ENCODE measurements at places on chromosomes 3 and 15.

- DNase-seq, result no peak
These were observed 39.1 kb downstream of the GASK1A start for GRCh38 chr3:43018246-43018645.

- DNase-seq, result no peak
These were observed 30.0 kb downstream of the TARS3 start for GRCh38 chr15:101694261-101694660.

DNA sequence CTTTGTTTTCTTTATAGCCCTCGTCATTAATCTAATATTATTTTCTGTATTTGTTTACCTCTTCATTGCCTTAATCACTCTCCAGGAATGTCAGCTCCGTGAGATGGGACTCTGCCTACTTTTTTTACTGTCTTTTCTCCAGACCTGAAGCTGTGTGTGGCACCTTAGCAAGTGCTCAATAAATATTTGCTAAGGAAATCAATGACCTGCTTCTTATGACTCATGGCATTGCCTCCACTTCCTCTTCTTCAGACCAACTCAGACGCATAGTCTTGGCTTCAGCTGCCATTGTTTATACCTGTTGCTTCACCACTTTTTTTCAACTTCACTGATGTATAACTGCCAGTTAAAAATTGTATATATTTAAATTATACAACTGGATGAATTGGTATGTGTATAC lies 218.5 kb upstream of the CMC1 start:
- no peak for DNase-seq

- DNase-seq, result no peak
These were observed 44.8 kb upstream of the GUCA1C start for GRCh38 chr3:108998436-108998835.

DNA sequence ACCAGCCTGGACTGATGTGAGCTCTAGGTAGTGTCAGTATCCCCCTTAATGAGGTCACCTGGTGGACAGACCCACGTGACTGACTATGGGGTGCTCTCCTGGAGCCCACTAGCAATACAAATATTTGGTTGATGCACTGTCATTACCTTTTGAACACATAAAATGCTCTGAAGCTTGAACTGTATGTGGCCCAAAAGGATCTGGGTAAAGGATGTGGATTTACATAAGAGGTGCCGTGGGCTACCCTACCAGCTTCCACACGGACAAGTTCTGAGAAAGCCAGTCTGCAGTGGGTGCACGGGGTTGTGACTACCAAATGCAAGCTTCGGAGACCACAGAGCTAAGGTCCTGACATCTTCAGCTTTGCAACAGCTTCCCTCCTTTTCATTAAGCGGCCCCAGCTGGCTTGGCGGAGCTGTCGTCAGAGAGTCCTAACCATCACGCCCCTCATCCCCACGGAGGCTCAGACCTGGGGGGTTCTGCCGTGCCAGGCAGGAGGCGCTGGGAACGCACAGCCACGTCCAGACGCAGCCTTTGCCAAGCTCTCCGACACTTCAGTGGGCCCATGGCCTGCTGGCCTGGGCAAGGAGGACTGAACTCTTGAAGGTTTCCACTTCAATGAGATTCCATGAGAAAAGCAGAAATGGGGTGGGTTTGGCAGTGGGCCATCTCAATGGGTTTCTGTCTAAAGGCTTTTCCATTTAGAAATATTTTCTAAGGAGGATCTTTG lies 228.3 kb downstream of the ADAMTS17 start:
- no peak for DNase-seq

- DNase-seq, result no peak
These were observed 25.8 kb upstream of the EHHADH start for GRCh38 chr3:185279587-185280138.

DNA sequence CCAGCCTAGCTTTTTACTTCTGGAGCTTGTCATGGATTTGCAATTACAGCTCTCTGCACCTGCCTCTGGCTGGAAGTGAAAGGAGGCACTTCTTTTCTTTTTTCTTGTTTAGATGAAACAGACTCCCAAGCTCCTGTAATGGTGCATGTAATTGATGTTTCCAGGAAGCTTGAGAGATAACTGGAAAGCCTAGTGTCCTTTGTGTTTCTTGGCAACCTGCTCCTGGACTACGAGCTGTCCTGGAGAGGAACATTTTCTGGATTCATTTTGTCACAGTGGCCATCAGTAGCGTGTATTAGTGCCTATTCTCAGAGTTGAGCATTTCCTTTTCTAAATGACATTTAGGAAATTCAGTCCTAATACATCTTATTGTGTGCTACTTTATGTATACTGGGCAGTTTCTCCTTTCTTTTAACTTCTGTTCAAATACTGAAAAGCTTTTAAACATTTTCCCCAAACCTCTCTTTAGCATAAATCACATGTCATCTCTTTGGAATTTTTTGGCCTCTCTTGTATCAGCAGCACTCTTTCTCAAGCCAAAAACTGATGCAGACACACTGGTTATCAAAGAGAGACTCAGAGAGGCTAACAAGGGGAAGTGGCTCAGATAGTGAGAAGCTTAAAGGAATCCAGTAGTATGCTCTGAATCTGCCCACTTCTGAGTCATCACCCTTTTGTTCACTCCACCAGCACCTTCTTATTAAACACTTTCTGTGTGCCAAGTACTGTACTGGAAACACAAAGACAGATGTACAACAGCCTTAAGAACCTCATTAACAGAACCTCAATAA lies 62.6 kb upstream of the SLC2A2 start:
- DNase-seq, result no peak

DNA sequence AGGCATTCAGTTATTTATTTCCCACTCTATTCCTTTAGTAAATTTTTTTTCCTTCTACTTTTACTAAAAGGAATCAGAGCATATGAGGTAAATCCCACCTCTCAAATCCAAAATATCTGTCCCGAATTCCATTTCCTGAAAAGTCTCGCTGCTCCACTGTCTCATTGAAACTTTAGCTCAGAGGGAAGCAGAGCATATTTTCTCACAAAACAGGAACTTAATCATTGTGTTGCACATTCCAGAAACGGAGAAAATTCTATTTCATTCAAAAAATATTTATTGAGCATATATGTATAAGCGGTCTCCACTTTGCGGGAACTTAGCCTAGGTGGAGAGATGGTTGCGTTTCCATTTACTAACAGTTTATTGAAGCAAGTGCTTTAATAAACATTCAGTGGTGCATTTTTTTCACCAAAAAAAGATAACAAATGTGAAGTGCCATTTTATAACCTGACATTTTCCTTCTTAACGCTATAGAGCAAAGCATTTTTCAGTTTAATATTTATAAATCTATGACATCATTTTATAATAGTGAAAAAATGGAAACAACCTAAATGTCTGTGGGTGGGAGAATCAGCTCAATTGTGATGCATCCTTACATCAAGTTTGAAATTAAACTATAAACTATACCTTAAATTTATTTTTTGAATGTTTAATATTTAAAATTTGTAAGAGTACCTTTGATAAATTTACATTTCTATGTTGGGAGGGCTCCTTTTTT lies 67.2 kb upstream of the CSTA start:
- no peak for DNase-seq

DNA sequence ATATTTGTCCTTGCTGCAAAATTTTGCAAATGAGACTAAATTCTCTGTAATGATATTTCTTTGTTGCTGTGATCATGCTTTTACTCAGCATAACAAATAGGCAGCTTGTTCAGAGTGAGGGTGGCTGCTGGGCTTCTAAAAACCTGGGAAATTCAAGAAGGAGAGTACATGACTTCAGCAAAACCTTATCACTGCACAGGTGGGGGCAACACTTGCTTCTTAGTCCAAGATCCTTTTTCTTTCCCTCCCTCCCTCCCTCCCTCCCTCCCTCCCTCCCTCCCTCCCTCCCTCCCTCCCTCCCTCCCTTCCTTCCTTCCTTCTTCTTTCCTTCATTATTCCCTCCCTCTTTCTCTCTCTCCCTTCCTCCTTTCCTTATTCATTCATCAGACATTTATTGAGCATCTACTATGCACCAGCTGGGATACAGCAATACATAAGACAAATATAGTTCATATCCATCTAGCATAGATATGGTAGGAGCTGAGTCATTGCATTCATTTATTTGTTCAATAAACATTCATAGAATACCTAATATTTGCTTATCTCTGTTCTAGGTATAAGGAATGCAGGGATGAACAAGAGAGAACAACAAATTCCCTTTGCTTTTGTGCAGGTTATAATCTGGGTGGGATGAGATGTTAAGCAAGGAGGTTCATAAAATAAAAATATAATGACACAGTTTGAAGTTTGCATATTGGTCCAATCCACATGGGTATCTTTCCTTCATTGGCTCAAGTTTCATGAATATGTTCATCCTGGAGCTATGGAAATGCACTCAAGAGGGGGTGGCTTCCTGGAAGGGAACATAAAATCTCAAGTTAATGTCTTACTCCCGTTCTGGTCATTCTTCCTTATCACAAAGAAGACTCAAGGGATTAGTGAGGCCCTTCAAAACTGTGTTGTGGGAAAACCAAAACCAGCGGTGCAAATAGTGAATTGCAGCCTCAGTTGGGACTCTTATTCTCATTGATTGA lies 210.7 kb downstream of the PDCD6IP start:
- DNase-seq, result no peak

DNA sequence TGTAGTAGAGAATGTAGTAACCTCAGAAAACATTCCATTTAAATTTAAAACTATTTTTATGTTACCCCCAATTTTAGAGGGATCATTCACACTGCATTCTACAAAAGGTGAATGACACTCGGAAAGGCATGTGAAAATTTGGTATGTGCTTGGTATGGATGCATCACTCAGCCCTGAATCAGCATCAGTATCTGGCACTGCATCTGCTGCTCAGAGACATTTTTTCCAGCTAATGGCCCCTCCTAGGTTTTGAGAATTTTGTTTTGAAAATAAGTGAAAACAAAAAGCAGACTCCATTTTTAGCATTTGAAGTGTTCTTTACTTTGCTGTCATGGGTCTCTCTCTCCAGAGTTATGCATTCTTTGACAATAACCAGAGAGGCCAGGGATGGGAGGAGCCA lies 15.6 kb upstream of the WWTR1 start:
- no peak for DNase-seq

DNA sequence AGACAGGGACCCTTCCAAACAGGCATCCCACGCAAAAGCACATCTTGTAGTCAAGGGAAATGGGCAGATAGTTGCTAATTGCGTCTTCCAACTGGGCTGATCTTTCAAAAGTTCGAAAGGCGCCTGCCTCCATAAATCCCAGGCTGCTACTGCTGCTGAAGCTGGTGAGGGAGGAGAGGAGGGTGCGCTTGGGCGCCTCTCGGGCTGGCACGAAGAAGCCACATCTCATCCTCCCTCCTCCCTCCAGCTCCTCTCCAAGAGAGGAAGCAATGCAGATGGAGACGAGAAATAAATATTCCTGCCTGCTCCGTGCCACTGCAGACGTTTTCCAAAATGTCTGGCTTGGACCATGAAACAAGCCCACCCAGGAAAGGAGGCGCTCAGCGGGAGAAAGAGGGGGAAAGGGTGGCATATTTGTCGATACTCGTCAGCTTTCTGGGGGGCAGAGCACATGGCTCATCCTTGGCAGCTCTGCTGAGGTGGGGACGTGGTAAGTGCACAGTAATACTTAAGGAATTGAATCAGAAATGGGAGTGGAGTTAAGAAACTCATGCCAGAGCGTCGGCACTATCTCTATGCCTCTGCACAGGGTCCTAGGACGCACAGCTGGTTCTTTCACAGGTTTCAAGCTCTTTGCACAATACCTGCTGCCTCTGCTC lies 88.9 kb upstream of the FEZF2 start:
- DNase-seq, result no peak

GRCh38 chr3:141735770-141736465 lies 2.2 kb upstream of the RNF7 start:
- DNase-seq, result no peak

Measured in NCI-H748 treated with DMSO at 0.1 percent for 48 hours (cell line).